CD4-positive, alpha-beta T cell treated with Interleukin-15 for 4 hours (primary cell): ENCODE measurements at places on chromosomes 5 and 9.

DNA sequence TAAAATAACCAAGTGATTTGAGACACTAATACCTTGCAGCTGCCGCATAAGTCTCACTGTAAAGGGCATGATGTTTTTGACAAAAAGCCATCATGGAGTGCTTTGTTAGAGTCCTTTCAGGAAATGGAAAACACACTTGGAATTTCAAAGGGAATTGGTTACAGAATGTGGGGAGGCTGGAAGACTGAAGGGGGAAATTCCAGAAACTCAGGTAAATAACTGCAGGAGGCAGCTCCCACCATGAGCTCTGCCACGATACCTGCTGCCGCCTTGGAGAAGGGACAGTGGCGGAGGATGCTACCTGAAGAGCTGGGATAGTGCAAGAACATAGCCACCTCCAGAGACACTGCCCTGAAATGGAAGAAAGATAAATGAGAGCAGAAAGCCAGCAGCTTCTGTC lies 66.9 kb downstream of the PRKACG start:
- no peak for DNase-seq

DNA sequence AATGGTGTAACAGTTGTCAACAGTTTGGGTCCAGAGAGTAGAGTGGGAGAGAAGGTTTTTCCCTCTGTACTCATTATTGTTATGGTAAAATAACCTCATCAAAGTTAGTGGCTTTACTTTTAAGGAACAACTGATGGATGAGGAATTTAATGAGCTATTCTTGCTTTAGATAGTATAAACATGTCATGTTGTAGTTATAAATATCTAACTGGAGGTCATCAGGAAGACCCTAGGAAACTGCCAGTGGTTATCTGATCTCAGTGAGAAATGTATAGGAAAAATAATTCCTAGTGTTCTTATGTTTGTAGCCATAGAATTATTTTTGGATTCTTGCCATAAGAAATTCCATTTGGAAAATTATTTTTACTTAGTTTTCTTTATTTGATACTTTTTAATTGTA lies 4.1 kb downstream of the ERCC6L2 start:
- DNase-seq, result no peak

- no peak for DNase-seq
These were observed 132.8 kb downstream of the CD180 start for GRCh38 chr5:67063791-67064190.

DNA sequence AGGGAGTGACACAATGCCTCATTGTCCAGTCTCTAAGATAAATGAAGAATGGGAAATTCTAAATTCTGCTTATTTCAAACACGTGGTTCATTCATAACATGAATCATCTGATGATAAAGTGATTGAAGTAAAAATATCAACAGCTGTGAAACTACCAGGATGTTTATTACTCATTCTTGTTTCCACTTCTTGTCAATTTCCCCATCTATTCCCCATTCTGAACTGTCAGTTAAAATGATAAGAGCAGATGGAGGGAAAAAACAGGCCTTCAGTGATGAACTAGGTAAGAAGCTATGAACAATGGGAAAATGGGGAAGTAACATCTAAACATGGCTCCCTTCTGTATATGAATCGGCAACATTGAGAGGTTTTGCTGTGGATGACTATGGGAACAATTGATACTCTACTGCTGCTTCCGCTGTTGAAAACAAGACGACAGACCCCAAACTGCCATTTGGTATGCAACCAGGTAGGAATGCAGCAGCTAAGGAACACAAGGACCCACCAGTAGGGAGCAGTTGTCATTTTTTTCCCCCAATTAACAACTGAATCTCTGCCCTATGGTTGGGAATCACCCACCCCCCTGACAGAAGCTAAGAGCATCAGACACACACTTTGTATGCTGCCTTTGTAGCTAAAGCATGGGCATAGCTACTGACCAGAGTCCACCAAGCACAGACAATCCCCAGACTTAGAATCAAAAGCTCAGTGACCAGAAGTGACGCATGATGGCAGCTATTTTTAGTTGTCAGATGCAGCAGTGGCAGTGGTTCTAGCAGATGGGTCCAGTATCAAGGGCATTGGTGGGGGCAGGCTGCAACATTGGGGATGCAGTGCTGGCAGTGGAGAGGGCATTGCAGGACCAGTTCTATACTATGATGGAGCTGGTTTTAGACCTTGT lies 52.9 kb upstream of the ZNF366 start:
- no peak for DNase-seq

- DNase-seq, result no peak
These were observed 9.2 kb downstream of the INSYN2B start for GRCh38 chr5:169970911-169971765.

DNA sequence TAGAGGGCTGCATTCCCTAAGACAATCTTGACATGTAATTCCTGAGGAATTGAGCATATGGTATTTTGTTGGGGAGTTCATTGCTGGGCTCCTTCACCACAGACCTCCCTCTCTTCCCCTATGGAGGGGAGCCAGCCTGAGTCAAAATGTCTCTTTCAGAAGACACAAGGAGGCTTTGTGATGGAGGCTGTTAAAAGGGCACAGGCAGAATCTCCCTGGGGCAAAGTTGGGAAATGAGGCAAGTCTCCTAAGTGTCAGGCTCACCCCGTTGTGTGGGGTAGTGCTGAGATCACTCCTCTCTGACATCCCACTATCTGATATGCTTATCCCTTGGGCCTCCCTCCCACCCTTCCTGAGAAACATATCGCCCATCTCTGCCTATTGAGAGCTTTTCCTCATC lies 30.6 kb downstream of the GFRA3 start:
- no peak for DNase-seq

DNA sequence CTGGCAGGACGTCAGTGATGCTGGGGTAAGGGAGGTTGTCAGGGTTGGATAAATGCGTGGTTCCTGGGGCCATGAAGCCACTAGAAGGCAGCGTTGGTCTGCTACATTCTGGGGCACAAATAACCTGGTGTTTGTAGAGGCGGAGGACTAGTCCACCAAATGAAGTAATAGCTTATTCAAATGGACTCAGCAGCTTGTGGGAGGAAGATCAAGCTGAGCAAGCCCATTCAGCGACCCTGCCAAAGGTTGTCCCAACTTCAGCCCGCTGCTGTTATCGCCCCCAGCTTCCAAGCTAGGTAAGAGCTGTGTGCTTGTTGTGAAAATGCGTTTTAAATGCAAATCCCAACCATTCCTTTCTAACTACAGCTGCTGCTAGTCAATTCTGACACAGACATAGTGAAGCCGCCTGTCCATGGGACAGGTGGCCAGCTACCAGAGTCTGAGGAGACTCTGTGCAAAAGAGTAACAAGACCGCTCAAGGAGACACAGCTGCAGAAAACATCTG lies 7.6 kb upstream of the FAM240B start:
- DNase-seq, result no peak

DNA sequence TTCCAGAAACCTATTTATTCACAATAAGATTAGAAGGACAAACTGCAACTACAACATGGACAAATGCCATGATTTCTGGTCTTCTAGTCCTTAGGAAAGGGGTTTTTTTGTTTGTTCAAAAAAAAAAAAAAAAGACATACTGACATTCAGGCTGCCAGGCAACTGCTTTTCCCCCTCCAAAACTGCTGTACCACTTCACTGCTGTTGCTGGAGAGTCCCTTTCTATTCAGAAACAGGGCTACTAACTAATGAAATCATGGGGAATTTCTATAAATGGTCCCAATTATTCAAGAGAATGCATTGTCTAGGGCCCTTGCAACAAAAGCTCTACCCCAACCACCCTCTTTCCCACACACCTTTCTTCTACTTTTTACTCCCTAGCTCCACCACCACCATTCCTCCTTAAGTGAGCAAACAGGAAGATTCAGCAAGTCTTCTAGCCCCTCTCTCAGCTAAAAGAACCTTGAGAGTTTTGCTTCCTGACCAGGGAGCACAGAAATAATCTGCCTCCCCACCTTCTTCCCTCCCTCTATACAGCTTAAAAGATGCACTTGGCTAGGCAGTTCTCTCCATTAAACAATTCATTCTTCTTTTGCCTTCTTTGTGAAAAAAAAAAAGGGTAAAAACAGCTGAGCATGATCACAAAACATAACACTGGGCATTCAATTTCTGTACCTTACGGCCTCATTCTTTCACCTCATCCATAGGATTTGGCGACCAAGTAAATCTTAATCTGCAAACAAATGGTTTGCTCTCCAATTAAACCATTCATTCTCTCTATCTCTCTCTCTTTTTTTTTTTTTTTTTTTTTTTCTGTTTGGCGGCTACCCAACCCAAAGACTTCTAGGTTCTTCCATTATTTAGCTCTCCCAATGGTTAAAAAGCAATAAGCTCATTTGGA lies 13.8 kb downstream of the ZNF608 start:
- no peak for DNase-seq

- no peak for DNase-seq
These were observed 478.6 kb upstream of the WWC1 start for GRCh38 chr5:167812871-167813270.

- DNase-seq, result no peak
These were observed 97.4 kb upstream of the CLINT1 start for GRCh38 chr5:157956271-157956885.

- DNase-seq, result no peak
These were observed 475 bp upstream of the GOLM1 start for GRCh38 chr9:86099701-86100364.

- no peak for DNase-seq
These were observed 751.2 kb downstream of the BRINP1 start for GRCh38 chr9:118618084-118618483.

DNA sequence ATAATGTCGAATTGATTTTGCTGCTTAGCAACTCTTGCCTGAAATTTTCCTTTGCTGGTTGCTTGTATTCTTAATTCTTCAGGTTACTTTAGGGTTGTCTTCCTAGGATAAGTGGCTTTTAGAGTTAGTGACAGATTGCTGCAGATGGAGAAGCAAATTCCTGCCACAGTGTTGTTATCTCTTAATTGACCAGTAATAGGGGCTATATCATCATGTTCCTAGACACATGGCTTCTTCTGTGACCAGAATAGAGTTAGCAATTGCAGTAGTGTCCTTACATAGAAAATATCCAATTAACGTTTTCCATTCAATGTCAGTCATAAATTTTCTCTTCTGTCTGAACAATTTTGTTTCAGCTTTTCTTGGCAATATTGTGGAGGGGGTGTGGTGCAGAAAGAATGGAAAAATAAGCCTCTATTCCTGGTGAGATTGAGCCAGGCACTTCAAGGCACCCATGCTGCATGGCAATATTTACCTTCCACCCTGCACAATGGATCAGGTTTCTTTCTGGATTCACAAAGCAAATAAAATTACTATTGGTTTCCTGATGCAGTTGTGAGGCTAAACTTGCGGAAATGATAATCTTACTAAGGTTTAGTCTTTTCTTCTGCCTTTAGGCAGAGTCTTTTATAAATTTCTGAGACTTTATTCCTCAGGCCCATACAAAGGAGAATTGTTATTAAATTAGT lies 1481.5 kb downstream of the EFNA5 start:
- no peak for DNase-seq

- DNase-seq, result no peak
These were observed 269.1 kb downstream of the NR2F1-AS1 start for GRCh38 chr5:93311881-93312280.

- DNase-seq, result no peak
These were observed 177.1 kb downstream of the CPLANE1 start for GRCh38 chr5:37071901-37072581.

- DNase-seq, result no peak
These were observed 165.3 kb downstream of the KDM4C start for GRCh38 chr9:6923086-6923485.

GRCh38 chr9:134205672-134206310 lies 41.4 kb upstream of the RNU6ATAC start:
- no peak for DNase-seq

GRCh38 chr5:132076202-132076830 lies 2.7 kb downstream of the CSF2 start:
- DNase-seq, result no peak

DNA sequence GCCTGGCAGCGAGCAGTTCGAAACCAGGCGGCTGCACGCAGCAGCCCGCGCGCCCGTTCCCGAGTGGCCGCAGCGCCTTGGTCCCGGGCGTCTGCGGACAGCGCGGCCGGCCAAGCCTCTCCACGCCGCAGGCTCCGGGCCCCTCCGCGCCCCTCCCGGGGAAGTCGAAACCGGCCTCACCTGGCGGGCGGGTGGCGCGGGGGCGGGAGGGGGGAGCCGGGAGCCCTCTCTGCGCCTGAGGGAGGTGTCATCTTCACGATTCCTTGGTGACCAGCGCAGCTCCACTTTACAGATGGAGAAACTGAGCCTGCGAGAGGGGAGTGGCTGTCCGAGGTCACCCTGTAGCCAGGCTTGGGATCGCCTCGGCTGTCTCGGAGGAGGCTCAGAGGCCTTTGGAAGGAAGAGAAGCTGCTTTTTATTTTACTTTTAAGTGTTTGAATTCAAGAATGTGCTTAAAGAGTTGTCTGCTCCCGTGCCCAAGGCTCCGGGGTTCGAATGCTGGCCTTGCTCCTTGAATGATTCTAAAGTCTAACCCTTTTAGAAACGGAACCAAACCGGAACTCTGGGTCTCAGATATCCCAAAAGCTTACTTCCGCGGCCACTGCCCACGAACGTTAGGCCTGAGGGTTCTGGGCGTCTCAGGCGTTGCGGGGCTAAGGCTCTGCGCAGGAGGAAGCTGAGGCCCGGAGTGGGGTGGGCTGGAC lies 662 bp downstream of the SUSD3 start:
- no peak for DNase-seq

GRCh38 chr9:134163371-134164196 lies 780 bp downstream of the RNU6ATAC start:
- peak; percentile 68 for DNase-seq

DNA sequence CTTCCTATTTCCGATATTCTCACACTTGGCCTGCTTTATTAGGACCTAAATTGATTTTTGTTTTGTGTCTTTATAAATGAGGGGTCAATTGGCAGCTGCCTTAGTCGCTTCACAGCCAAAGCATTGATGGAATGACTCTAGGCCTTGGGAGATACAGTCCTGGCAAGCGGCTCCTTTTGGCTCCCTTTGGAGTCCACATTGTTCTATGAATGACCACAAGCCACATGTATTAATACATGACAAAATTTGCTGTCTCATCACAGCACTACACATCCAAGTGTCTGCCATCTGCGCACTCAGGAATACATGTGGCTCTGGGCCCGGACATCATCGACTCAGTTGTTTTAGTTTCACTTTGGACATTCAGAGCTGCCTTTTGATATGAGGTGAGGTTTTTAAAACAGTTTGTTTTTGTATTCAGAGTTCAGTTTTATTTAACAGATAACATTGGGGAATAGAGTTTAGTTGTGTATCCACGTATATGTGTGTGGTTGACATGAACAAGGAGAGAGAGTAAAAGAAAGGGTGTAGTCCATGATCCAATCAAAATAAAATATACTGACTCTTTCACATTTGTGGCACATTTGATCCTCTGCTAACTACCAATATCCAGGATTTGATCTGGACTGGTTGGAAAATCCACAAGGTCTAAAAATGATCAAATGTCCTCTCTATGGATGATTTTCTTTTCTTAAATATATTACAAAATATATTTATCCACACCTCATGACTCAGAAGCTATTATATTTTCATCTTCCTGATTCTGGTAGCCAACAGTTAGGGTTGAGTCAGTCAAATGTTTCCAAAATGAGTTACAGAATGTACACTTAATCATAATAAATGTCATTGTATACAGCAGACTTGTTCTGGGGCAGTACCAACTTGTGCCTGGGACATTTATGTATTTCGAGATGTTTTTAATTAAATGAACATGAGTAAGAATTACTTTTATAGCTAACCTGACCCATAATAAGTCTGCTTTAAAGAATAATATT lies 114.0 kb upstream of the MTAP start:
- DNase-seq, result no peak
